ENCODE measurements at places on chromosomes 2 and 18.

DNA sequence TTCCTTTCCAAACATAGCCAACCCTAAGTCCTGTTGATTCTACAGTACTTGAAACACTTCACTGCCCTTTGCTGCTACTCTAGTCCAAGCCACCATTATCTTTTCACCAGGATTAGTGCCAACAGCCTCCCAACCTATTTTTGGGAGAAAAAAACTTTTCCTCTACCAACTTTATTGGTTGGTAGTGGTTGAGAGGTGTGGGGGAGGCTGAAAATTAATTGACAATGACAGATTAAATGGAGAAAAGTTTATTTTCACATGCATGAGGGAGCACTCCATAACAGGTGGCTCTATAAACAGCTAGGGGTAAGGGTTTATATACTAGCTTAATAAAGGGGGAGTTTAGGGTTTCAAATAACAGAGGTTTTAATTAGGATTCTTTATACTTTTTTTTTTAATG lies 37.8 kb upstream of the ITPRID2 start:
- no peak for DNase-seq

DNA sequence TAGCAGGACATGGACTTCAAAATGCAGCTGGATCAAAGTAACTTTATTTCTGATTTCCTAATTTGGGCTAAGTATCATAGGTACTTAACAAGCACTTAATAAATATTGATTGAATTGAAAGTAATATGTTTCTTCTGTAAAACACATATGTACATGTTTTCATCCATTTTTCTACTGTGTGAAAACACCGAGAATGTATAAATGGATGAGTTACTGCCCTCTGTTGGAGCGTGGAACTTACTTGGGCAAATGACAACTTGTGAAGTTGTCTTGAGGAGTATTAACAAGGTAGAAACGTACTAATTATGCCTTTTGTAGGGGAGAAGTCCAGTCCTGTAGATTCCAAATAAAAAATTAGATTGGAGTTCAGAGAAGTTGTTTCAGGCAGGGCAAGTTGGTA lies 87.2 kb downstream of the PHLPP1 start:
- DNase-seq, result no peak

- no peak for DNase-seq
Measured at GRCh38 chr2:147538088-147538487, 306.7 kb upstream of the ACVR2A start.

DNA sequence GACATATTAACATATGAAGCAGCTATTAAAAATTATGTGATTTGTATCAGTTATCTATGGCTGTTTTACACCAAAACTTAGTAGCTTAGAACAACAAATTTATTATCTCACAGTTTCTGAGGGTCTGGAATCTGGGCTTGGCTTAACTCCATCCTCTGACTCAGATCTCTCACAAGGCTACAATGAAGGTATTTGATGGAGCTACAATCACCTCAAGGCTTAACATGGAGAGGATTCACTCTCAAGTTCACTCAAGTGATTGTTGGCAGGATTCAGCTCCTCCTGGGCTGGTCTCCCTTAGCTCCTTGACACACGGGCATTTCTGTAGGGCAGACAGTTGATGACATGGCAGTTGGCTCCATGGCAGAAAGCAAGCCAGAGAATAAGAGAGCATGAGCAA lies 133.0 kb upstream of the SLC14A2 start:
- DNase-seq, result no peak

DNA sequence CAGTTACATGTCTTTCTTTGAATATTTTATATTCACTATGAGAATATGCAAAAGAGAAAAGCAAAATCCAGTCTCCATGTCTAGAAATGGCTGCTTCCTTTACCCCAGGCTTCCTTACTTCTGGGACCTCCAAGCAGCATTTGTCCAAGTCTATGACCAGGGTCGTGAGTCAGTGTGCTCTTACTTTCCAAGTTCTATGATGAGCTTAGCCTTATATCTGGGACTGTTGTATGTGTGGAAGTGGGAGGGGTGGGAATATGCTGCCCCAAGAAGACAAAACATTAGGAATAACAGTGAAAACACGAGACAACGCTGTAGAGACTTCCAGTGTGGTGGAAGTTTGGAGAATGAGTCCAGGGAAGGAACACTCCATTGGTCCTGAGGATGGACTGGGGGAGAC lies 21.2 kb upstream of the CHRNA1 start:
- no peak for DNase-seq

DNA sequence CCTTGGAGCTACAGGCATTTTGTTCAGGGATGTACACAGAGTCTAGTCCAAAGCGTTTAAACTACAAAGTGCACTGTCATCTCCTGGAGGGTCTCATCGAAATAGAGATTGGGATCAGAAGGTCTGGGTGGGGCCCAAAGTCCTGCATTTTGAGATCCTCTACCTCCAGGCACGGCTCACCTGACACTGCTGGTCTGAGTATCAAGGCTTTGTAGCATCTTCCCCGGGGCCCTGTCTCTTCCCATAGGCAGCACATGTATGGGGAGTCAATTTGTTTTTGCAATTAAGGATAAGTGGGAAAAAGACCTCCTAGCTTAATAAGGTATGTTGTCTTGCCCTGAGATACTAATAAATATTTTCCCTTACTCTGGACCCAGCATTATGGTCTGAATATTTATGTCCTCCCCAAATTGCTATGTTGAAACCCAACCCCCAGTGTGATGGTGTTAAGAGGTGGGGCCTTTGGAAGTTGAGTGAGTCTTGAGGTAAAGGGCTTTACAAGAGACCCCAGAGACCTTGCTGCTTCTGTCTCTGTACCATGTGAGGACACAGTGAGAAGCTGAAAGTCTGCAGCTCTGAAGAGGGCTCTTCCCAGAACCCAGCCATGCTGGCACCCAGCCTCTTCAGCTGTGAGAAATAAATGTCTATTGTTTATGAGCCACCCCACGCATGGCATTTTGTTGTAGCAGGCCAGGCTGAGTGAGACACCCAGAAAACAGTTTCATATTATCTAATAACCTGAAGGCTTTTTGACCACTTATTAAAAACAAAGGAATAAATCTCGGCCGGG lies 258.7 kb upstream of the HS6ST1 start:
- DNase-seq, result no peak

GRCh38 chr2:233439191-233439590 lies 84.9 kb downstream of the DGKD start:
- no peak for DNase-seq

DNA sequence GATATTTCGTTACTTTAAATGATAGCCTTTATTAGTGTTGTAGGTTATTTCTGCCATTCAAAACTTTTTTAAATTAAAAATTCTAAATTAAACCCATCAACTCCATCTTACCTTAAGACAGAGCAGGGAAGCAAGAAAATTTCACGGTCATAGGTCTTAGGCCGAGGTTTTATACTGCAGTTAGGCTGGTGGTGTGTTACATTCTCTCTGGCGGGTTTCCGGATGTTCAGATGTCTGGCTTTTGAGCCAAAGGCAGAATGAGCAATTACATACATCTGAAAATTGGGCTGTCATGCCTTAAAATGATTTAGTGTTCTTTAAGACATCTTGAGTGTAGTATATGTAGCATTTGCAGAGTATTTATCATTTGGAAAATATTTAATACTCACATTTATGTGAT lies 27.9 kb downstream of the GLS start:
- no peak for DNase-seq

- DNase-seq, result no peak
Measured at GRCh38 chr2:68428126-68428525, 39.0 kb downstream of the FBXO48 start.

GRCh38 chr2:118134650-118135049 lies 46.4 kb downstream of the INSIG2 start:
- no peak for DNase-seq

DNA sequence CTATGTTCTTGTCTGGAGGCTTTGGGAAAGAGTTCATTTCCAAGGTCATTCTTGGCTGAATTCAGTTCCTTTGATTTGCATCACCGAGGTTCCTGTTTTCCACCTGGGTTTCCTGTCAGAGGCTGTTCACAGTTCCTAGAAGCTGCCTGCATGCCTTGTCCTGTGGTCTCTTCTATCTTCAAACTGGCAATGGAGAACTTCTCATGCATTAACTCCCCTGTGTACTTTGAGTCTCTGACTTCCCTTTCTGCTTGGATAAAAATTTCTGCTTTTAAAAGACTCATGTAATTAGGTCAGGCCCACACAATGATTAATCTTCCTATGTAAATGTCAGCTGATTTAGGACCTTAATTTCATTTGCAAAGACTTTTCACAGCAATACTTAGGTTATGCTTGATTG lies 499.3 kb upstream of the FANCL start:
- no peak for DNase-seq

DNA sequence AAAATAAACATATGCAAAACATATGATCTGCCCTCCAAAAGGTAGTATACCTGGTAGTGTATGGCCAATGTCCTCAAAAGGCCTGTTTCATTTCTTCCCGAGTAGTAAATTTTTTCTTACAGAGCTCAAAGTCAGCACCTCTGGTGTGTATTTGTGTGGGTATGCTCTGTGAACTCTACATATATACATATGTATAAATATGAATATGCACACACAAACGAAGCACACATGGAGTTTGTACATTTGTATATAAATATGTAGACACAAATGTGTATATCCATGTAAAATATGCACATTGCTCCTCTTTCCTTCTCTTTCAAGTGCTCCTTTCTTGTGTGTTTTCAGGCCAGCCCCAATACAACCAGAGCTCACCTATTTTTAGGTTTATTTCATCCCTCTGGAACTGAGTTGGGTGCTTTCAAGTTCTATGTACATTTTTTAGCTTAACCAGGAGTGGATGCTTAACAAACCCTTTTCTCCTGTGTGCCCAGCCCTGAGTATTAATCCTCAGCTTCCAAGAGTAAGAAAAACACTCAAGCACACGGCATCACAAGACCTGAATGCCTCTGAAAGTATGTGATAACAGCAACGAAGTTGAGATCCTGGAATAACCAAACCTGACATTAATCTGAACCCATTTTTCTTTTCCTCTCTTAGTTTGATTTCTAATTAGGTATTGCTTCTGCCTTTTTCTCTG lies 12.2 kb upstream of the GALNT5 start:
- DNase-seq, result no peak

- DNase-seq, result no peak
Measured at GRCh38 chr2:43097644-43098408, 128.6 kb downstream of the ZFP36L2 start.

DNA sequence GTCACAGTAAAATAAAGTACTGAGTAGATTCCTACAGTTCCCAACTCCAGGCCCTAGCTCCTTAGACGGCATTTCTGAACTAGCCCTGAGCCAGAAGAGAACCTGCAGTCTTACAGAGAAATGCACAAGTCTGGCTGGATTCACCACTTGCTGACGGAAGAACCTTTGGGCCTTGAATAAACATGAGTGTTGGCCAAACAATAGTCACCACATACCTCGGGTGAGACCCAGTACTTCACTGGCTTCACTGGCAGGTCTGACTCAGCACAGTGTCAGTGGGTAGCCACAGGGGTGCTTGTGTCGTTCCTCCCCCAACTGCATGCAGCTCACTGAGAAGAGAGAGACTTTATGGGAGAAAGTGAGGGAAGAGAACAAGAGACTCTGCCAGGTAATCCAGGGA lies 88.9 kb downstream of the TMEM185B start:
- no peak for DNase-seq

- DNase-seq, result no peak
Measured at GRCh38 chr18:42330296-42330695, 375.3 kb downstream of the PIK3C3 start.

- no peak for DNase-seq
Measured at GRCh38 chr2:207876842-207877535, 107.3 kb upstream of the FZD5 start.

DNA sequence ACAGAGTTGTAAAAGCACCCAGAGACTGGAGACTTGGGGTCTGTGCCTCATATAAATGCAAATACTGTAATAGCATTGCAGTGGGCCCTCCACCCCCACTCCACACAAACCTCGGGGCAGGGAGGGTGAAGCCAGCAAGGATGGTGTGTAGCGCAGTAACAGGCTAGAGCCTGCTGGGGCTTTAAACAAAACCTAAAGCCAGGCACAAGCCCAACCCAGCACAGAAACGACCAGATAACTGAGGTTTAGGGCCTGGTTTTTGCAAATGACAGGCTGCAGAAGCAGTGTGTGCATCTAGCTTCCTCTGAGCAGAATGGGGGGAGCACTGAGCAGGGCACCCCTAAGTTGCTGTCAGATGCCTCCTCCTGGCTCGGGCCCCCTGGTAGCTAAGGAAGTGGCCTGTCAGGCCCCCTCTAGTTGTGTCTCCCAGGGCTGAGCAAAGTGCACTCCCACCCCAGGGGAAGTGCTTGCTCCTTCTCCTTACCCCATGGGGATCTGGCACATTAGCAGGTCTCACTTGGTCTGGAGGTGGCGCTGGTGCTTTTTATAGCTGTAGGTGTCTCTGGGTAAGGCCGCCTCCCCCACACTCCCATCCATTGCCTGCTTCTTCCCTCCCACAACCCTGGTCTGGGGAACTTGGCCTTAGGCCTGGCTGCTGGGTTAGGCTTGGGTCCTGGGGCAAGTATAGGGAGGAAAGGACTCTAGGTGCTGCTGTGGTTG lies 135.1 kb downstream of the CELF4 start:
- no peak for DNase-seq

GRCh38 chr2:120638450-120638849 lies 97.2 kb upstream of the GLI2 start:
- DNase-seq, result no peak

- peak; percentile 44 for DNase-seq
Measured at GRCh38 chr18:21599585-21600525, 649 bp downstream of the ESCO1 start.

DNA sequence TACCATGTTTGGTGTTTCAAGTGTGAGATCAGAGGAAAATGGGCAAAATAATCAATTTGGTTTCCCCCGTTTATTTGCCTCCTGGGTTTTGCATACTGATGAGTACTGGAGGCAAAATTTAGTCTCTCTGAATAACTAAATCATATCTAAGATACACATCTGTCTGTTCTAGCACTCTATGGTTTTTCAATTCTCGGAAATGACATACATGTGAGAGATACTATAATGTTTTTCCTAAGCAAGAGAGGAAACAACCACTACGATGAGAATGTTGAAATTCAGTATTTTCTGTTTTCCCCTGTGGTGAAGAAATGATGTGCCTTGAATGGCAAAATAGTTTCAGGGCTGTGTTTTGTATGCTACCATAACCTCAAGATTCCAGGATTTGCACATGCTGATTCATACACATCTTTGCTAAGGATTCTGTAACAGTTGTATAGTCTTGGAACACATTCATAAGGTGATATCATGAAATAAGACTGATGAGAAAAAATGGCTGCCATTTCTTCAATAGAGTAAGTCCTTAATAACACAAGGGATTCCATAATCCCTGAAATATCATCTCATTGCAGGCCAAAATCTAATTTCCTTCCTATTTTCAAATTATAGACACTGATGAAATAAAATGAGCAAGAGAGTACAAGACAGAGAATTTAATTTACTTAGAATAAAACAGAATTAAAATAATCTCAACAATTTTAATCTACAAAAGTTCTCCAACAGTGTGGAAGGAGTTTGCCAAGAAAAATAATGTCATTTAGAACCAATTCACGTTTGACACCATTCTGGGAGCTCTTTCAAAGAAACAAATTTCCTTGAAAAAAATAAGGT lies 316.6 kb downstream of the FIGN start:
- DNase-seq, result no peak

DNA sequence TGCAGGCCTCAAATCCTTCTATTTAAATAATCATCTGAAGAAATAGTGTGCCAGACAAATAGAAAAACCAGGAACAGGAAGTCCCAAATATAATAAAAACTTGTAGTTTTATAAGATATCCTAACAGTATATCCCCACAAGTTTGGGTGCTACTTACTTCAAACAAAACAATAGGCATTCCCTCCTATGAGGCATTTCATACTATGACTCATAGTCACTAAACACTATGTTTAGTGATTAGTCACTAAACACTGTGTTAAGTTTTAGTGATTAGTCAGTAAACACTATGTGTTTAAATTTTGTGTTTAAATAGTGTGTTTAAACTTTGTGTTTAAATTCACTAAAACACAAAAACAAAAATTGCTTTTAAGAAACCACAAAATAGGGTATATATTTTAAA lies 407.0 kb upstream of the CDH19 start:
- DNase-seq, result no peak
